ENCODE measurements at places on chromosomes 6 and 20. TPM values are rescaled to one million over a fixed set of nuclear protein-coding genes. Genes with fewer than 3 reads are reported as not detected.
A peak's percentile ranks its signal among the peaks of the same experiment; 100 is the strongest.

- DNase-seq: peak; percentile 81
- 0 out of 2 replicates have a peak overlapping the region, but pooled peaks have one; percentile 14 for H3K27ac ChIP-seq
- no peaks in the 10 kb centered on the region for H3K36me3 ChIP-seq
- H3K4me1 ChIP-seq: peaks cover 14% of the 10 kb centered on the region
- H3K27me3 ChIP-seq: no peaks in the 10 kb centered on the region
- peak overlapping the region; percentile 60 for H3K4me3 ChIP-seq
These were observed 3.7 kb downstream of the SAPCD1 start for GRCh38 chr6:31765910-31766794.

DNA sequence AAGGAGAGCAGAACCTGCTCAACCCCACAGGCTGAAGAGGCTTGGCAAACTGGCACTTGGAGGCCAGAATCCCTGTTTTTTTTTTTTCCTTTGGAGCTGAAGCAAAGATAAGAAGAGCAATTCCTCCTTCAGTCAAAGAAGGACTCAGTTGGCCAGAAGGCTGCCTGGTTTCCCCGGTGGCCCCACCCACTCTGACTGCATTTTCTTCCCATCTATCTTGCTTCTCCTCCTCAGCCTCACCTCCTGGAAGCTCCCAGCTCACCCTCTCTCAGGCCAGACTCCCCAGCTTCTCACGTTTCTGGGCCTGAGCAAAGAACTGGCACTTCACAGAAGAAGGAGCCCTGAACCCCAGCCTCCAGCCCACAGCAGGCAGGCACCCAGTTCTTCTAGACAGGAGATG is 2.4 kb downstream of the LRFN2 start:
- H3K27me3 ChIP-seq: peaks cover 32% of the 10 kb centered on the region
- no peak for DNase-seq
- peaks cover 30% of the 10 kb centered on the region for H3K4me1 ChIP-seq
- H3K36me3 ChIP-seq: no peaks in the 10 kb centered on the region
- H3K27ac ChIP-seq: no peak overlapping the region

GRCh38 chr6:138572167-138572875 is 73.0 kb upstream of the NHSL1 start:
- no peak overlapping the region for H3K27ac ChIP-seq
- H3K27me3 ChIP-seq: no peaks in the 10 kb centered on the region
- peak overlapping the region; percentile 57 for H3K4me3 ChIP-seq
- peak; percentile 88 for DNase-seq
- H3K4me1 ChIP-seq: peaks cover 44% of the 10 kb centered on the region

DNA sequence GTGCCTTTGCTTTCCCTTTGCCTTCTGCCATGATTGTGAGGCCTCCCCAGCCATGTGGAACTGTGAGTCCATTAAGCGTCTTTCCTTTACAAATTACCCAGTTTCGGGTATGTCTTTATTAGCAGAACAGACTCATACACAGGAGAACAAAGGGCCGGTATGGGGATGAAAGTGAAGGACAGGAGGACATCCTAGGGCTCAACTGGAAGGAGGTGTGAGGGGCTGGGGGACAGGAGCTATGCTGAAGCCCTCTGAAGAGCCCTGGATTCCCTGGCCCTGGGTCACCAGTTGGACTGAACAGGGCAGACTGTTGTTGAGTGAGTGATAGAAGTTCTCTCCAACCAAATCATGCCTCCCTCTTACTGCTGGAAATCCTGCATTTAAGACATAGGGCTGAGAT is 105.8 kb downstream of the SCML4 start:
- H3K27me3 ChIP-seq: no peaks in the 10 kb centered on the region
- H3K27ac ChIP-seq: no peak overlapping the region
- DNase-seq: no peak
- no peak overlapping the region for H3K4me3 ChIP-seq
- H3K36me3 ChIP-seq: no peaks in the 10 kb centered on the region

DNA sequence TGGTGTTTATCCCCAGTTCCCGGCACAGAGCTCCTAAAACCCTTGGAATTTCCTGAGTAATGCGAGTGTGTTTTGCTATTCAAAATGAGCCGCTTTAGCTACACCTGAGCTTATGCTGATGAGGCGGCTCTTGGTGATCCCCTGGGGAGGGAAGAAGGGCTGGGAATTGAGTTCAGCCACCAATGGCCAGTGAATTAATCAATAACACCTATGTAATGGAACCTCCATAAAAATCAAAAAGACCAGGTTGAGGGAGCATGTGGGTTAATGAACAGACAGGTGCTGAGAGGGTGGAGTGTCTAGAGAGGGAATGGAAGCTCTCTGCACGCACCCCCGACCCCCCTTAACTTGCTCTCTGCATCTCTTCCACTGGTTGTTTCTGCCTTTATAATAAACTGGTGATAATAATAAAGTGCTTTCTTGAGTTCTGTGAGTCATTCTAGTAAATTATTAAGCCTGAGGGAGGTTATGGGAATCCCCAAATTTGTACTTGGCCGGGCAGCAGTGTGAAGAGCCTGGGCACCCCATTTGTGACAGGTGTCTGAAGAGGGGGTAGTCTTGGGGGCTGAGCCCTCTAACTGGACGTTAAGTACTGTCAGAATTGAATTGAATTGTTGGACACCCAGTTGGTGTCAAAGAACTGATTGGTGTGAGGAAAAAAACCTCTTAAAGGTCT is 24.6 kb upstream of the SERPINB1 start:
- peak overlapping the region; percentile 85 for H3K27ac ChIP-seq
- peaks cover 59% of the 10 kb centered on the region for H3K4me1 ChIP-seq
- H3K4me3 ChIP-seq: peak overlapping the region; percentile 13
- no peaks in the 10 kb centered on the region for H3K27me3 ChIP-seq
- no peaks in the 10 kb centered on the region for H3K36me3 ChIP-seq
- peak; percentile 85 for DNase-seq

The FHL5 gene
- not detected for total RNA-seq

The RAB32 gene
- total RNA-seq: 10.4 TPM

The ISM1 gene
- total RNA-seq: 0.39 TPM

The CASS4 gene
- 0.12 TPM for total RNA-seq

The TMEM151B gene
- 14.6 TPM for total RNA-seq

The GMEB2 gene
- 19.3 TPM for total RNA-seq
